Astrocyte (in vitro differentiated cells and primary cell): ENCODE measurements at places on chromosomes 11 and 22.

- no peak for DNase-seq
Measured at GRCh38 chr11:94516725-94517124, 4.5 kb downstream of the C11orf97 start.

DNA sequence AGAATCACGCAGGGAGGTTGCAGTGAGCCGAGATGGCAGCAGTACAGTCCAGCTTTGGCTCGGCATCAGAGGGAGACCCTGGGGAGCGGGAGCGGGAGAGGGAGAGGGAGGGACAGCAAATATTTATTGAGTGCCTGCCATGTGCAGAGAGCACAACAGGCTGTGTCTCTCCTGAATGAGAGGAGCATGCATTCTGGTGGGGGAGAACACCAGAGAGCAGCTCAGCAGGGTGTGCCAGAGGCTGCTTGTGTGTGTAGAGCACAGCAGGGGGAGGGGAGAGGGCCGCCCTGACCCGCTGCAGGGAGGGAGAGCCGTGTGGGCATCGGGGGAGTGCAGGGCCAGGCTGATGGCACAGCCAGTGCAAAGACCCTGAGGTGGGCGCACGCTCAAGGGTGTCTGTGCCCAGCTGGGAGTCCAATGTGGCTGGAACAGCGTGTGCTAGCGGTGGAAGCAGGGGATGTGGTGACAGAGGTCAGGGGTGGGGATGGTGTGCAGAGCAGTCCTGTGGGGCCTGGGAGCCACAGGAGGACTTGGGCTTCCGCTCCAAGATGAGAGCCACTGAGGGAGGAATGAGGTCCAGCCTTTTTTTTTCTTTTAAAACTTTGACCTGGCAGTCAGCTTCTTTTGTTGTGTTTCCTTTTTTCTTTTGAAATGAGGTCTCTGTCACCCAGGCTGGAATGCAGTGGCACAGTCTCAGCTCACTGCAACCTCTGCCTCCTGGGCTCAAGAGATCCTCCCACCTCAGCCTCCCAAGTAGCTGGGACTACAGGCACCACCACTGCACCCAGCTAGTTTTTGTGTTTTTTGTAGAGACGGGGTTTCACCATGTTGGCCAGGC lies 12.0 kb downstream of the PPIL2 start:
- no peak for DNase-seq

GRCh38 chr22:18033204-18033998 lies 9.0 kb upstream of the MICAL3 start:
- DNase-seq: peak; percentile 51

- no peak for DNase-seq
Measured at GRCh38 chr11:69402251-69402887, 79.1 kb upstream of the LINC01488 start.

DNA sequence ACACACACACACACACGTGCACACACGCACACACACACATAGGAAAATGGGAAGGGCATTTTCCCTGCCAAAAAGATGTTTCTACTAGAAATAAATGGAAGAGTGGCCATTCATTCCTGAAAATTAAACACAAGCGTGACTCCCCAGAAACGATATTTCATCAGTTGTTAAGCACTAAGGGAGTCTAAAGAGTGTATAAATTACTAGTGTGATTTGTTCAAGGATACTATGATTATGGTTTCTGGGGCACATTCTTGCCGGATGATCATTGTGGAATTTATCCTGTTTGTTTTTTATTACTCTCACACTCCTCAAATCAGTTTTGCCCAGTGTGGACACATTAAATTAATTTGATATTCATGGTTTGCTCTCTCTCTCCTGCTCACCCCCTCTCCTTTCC lies 16.4 kb upstream of the AMOTL1 start:
- no peak for DNase-seq

DNA sequence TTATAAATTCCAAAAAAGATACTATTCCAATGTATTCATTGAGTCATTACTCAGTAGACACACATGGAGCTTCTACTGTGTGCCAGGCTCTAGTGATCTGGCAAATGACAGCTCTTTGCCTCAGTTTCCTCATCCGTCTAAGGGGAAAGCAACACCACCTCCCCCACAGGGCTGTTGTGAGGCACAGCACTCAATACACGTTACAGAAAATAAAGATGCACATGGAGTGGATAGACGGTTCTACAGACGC lies 6.5 kb upstream of the MALAT1 start:
- DNase-seq: no peak

DNA sequence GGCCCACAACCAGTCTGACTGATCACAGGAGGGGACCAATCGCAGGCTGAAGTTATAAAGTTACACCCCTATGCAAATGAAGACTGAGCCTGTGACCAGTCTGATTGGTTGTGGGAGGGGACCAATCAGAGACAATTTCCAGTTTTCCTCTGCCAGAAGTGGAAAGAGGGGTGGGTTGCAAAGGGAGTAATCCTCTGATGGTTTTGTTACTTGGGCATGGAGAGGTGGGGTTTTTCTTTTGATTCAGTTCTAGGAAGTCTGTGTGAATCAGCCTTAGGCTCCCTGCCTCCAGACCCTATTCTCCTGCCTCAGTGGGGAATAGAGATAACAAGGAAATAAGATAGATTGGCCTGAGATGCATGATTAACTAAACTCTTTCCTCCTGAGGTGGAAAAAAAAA lies 9.9 kb downstream of the OR6M1 start:
- no peak for DNase-seq

DNA sequence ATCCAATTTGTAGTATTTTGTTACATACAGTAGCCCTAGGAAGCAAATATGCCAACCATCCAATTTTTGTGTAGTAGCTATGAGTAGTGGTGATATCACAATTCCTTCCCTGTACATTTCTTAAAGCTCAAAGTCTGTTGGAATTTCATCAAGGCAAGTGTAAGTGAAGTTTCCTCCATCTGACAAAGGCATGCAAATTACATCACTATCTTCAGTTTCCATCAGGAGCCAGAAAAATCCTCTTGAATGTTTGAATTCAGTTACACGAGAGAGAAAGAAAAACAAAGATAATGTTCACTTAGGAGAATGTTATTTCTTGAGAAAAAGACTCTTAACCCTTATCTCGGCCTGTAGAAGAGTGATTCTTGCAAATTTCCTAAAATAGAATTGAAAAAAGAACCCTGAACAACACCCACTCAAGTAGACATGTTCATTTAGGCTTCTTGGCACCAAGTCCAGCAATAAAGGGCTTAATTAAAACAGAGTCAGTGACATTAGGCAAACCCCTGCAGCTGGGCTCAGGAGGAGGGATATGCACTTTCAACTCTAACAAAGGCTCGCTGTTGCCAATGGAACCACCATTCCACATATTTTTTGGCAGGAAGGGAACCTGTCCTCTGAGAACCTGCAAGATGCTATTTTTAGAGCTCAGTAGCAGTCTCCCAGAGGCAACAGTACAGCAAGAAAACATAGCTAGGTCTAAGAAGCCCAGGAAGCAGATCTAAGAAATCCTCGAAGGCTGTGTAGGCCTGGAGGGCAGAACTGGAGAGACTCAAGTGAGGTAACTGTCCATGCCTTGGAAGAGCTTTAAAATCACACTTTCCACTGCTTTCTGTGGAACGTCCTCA lies 144.6 kb downstream of the CCDC81 start:
- peak; percentile 95 for DNase-seq

DNA sequence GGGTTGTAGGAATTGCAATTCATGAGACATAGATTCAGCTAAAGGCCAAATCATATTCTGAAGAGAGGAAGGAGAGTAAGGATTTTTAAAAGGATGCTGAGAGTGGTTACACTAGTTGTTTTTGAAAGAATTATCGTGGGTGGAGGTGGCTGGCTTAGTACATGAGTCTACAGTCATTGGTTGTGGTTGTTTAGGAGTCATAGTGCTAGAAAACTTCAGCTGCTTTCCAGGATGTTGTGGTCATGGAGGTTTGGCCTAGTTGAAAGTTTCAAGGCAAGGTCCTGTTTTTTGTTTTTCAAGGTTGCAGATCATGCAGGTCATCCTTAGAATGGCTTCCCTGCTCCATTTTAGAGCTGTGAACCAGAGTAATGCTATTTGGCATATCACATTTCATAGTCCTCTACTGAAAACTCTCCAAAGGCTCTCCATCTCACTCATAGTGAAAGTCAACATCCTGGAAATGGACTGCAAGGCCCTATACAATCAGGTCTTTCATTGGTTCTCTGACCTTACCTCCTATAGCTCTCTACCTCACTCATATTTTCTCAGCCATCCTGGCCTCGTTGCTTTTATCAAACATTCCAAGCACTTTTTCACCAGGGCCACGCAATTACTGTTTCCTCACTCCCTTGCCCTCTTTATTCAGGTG lies 26.1 kb upstream of the ZBTB44 start:
- no peak for DNase-seq

- no peak for DNase-seq
Measured at GRCh38 chr22:32617903-32618302, 143.3 kb downstream of the FBXO7 start.

- no peak for DNase-seq
Measured at GRCh38 chr11:103550811-103551210, 441.6 kb downstream of the DYNC2H1 start.

- no peak for DNase-seq
Measured at GRCh38 chr11:27247660-27248059, 115.4 kb downstream of the CCDC34 start.

DNA sequence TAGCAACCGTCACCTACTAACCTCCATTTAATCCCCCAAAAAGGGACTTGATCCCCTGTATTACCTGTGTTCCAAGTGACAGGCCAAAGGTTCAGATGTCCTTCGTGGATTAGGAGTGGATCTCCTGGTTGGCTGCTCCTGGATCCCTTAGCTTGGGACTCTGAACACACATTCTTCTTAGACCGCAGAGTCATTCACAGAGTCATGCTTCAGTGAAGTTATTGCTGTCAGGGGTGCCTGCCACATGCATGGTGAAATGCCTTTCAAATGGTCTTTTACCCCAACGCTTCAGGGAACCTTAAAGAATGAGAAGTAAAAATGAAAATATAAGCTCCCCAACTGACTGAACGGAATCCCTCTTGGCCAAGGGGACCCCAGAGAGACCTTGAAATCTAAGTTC lies 49.1 kb downstream of the ADAMTS8 start:
- no peak for DNase-seq
